ENCODE measurements at places on chromosomes 5 and 9.

DNA sequence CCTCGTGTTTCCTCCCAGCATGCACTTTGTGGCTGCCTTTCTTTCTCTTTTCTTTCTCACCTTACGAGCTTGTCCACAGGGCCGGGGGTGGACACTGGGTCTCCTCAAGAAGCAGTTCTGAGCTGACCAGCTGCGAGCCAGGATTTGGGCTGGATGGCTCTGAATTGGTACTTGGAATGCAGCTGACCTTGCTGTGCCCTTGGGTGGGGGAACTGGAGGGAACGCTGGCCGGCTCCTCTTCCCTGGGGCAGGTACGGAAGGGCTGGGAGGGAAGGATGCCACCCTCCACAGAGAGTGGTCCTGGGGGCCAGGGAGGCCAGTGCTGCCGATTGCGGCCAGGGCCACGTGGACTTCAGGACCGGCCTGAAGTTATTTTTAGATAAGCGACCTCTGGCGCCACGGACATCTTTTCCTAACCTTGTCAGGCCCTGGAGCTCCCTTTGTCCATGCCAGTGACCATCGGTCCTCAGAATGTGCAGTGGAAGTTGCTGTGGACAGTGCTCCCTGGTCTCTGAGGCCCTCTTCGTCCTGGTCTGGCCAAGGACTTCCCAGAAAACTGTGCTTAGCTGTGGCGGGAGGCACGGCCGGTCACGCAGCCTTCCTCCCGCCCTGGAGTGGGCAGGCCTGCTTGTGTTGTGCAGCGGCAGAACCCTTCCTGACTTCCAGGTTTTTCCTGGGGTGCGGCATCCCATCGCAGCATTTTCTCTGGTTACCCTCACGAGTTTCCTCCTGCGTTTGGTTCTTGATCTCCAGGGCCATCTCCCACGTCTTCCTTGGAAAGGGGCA is 13.5 kb upstream of the AHRR start:
- no peak for DNase-seq

GRCh38 chr9:93309889-93310425 is 126.0 kb downstream of the WNK2 start:
- no peak for DNase-seq

- peak; percentile 82 for DNase-seq
These were observed 15.8 kb downstream of the NDST1 start for GRCh38 chr5:150523472-150524350.

- no peak for DNase-seq
These were observed 3.0 kb downstream of the MTMR12 start for GRCh38 chr5:32309761-32310160.

DNA sequence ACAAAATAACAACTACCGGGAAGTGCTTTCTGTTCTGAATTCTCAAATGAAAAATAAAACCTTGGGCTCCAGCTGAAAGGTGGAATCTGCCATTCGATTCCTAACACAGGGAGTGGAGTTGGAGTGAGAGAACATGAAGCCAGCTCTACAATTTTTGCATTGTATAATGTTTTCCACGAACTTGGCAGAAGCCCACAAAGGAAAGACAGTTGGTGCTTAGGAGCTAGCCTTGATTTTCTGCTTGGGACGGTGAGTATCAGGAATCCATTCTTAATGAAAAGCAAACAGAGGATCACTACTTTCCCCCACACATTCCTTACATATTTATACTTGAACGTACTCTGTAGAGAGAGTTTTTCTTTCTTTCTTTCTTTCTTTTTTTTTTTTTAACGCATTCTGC is 74.2 kb upstream of the FBXL7 start:
- peak; percentile 41 for DNase-seq

DNA sequence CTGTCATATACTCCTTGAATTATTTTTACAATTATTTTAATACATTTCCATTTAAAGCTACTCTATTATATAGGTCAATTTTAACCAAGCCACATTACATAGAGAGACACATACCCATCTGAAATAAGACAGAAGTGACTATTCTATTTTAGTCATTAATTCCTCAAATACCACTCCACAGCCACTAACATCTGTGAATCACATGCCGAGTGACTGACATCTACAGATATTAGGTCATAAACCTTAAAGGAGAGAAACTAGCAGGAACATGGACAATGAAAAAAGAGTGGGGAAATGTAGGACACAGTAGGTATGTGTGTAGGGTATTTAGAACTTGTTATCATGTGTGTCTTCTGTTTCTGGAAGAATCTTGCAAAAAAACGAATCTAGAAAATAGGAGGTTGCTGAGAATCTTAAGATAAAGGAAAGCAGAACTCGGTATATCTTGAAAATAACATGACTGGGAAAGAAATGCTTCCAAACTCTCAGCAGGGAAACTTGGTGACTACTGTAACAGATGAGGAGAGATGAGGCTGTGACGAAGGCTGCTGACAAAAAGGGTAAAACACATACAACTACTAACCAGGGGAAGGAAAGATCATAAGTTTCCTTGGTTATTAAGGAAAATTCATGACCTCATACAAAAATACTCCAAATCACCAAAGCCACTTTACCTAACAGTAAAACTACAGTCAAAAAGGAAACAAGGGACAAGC is 84.6 kb downstream of the PLPP1 start:
- no peak for DNase-seq

Measured in endodermal cell (in vitro differentiated cells).